ENCODE measurements at places on chromosomes 4 and X. TPM values are rescaled to one million over a fixed set of nuclear protein-coding genes. Genes with fewer than 3 reads are reported as not detected.

The SLC7A11 gene
- 3.3 TPM for total RNA-seq

The DCHS2 gene
- total RNA-seq = not detected

The RHOXF2B gene
- not detected for total RNA-seq

The CXCL3 gene
- 1.8 TPM for total RNA-seq

The SHROOM4 gene
- 8.3 TPM for total RNA-seq

The GAGE12F gene
- total RNA-seq = not detected

The P2RY4 gene
- total RNA-seq = 0.16 TPM

The FGA gene
- total RNA-seq = 0.47 TPM

The PALLD gene
- total RNA-seq = 625 TPM

The TMPRSS11F gene
- total RNA-seq = not detected

The FRG2 gene
- total RNA-seq = not detected

The ADAM29 gene
- total RNA-seq = not detected

The OPHN1 gene
- 3.1 TPM for total RNA-seq

The SPANXN3 gene
- total RNA-seq = not detected

The TLL1 gene
- 2.9 TPM for total RNA-seq

The MAGEB5 gene
- not detected for total RNA-seq

The VCX3B gene
- not detected for total RNA-seq

The RGN gene
- 13.9 TPM for total RNA-seq

The PDGFRA gene
- total RNA-seq = 67.9 TPM

The ITM2A gene
- 168 TPM for total RNA-seq

The YY2 gene
- 0.79 TPM for total RNA-seq

The SLITRK4 gene
- 0.73 TPM for total RNA-seq

The CYSLTR1 gene
- total RNA-seq = 1.4 TPM

The FSTL5 gene
- total RNA-seq = not detected

The CPZ gene
- 2.2 TPM for total RNA-seq

The ADGRG2 gene
- total RNA-seq = 1.2 TPM

All from left cardiac atrium (tissue), 4 donors.